ENCODE measurements at places on chromosomes 2 and 18. TPM values are rescaled to one million over a fixed set of nuclear protein-coding genes. Genes with fewer than 3 reads are reported as not detected.

Gene GAL3ST2
- 0.15 TPM for polyA plus RNA-seq

Gene ATP9B
- 11.2 TPM for polyA plus RNA-seq

Gene SERPINB12
- not detected for polyA plus RNA-seq

Gene MAB21L4
- polyA plus RNA-seq = not detected

Gene MDH1B
- polyA plus RNA-seq = 1.7 TPM

Gene ANKRD53
- polyA plus RNA-seq = 0.29 TPM

Gene PAX3
- polyA plus RNA-seq = not detected

Gene SERPINB11
- not detected for polyA plus RNA-seq

Gene UGT1A6
- not detected for polyA plus RNA-seq

Measured in SK-N-SH (cell line).